ENCODE measurements at places on chromosomes 7 and 10.

GRCh38 chr7:4610768-4611467 is 71.2 kb upstream of the FOXK1 start:
- DNase-seq, result no peak

DNA sequence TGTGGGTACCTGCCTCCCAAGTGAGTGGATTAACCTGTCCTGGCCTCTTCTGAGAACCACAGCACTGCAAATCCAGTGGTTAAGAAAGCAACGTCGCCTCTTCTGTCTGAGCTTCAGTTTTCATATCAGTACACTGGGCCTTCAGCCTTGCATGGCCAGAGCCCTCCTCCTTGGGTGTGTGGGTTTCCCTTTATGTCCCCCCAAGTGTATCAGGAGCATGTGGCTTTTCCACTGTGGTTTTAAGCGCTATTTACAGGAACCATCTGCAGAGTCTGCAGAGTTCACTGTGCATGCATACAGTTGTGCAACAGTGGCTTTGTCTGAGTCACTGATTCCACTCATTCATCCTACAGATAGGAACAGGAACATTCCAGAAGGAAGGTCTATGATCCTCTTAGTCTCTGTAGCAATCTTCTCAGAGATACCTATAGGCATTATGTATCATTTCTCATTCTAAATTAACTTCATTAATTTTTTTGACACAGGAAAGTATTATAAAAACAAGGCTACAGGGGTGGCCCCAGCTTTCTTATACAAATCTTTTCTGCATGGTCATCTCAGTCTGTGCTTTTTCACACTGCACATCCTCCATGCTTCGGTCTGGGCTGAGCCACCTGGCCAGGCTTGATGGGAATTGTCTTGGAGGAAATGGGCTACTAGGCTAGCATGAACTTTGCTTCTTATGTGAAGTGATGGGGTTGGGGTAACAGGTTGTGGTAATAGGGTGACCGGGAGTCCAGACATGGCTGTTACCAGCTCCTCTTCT is 17.1 kb downstream of the MBL2 start:
- DNase-seq, result no peak

GRCh38 chr7:87852306-87852705 is 23.9 kb downstream of the SLC25A40 start:
- DNase-seq, result no peak

- no peak for DNase-seq
Observed at GRCh38 chr7:8105449-8106095, 137.0 kb downstream of the GLCCI1 start.

GRCh38 chr10:129793479-129793878 is 170.6 kb downstream of the EBF3 start:
- no peak for DNase-seq

GRCh38 chr7:66039094-66039670 is 36.4 kb upstream of the ASL start:
- no peak for DNase-seq

DNA sequence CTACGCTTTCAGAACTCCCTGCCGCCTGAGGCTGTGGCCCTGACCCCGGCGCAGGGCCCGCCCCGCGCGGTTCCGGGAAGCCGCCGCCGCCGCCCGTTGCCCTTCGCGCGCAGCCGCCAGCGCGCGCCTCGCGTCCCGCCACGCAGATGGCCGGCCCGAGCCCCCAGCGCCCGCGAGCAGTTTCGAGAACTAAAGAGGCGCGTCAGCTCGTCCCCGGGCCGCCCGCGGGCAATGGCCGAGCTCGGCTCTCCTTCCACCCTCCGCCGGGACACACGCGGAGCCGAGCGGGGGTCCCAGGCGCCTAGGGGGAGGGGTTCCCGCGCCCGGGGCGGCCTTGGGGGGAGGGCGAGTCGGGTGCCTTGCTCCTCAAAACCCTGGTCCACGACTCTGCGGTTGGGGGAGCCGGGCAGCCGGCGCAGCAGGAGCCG is 1.8 kb downstream of the HNRNPF start:
- DNase-seq, result no peak

- DNase-seq, result no peak
Observed at GRCh38 chr7:47038621-47039020, 543.3 kb downstream of the TNS3 start.

GRCh38 chr10:78044179-78044578 is 10.5 kb downstream of the RPS24 start:
- DNase-seq, result no peak
